ENCODE measurements at places on chromosomes 11 and 22.

GRCh38 chr11:57279116-57279515, 42.1 kb upstream of the APLNR start:
- no peak for DNase-seq

DNA sequence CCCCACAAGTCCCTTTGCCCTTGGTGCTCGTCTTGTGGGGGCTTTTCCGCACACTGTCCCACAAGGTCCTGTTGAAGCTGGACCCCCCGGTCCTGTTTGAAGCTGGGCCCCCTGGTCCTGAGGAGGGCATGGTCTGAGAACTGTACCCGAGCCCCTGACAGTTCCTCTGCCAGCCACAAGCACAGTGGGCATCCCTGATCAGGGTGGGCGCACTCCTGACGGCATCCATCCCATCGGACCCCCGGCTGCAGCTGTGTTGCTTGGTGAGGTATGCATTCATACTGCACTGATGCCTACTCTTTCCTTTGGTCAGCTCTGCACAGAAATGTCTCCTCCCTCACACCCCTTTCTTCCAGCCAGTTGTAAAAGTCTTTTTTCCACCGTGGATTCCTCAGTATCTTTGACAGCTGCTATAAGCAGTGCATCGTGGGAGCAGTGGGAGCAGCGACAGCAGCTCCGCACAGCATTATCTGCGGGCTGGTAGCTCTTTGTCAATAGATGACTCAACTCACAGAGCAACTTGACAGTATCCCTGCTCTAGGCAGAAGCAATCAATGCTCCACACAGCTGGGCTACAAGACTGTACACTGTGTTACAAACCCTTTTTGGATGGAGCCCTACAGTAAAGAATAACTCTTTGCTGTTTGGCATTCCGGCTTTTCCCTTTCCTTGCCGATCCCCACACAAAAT, 1030.8 kb upstream of the CCDC90B start:
- no peak for DNase-seq

DNA sequence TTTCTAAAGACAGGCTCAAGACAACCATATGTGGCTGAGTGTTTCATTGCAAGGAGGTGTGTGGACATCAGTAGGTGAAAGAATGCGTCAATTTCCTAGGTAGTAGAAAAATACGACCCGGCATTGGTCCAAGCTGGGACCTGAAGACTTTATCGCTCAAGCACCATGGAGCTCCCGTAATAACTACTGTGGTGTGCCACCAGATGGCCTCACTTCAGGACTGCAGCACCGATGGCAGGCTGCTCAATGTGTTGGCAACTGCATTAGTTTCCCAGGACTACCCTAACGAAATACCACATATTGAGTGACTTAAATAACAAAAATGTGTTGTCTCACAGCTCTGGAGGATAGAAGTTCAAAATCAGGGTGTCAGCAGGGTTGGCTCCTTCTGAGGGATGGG, 72.4 kb upstream of the FAT3 start:
- no peak for DNase-seq

DNA sequence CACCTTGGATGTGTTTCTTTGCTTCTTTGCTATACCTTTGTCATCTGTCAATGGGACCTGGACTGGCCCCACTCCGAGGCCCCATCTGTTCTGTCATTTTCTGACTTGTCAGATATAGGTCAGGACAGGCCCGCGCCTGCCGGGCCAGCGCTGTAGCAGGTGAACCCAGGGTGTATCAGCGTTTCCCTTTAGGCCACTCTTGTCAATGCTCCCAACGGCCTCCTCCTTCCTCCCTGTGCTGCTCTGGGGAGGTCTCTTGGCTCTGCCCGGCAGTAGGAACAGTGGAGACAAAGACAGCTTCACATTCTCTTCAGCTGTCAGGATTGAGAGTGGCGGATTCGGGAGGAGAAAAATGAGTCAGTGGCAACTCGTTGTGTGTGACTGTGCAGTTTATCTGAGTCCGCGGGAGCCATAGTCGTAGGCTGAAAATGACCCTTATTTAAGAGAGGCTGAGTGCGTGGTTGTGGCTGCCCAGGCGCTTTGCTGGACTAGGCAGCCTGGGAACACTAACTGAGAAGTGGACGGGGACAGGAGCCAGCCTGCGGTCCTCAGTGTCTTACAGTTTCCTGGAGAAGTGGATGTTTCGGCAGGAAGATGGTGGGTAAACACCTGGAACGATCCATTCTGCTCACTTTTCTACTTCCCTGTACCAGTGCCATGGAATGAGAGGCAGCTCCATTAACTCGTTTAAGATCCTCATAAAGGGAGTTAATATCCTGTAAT, 102.3 kb downstream of the PRR5L start:
- no peak for DNase-seq

DNA sequence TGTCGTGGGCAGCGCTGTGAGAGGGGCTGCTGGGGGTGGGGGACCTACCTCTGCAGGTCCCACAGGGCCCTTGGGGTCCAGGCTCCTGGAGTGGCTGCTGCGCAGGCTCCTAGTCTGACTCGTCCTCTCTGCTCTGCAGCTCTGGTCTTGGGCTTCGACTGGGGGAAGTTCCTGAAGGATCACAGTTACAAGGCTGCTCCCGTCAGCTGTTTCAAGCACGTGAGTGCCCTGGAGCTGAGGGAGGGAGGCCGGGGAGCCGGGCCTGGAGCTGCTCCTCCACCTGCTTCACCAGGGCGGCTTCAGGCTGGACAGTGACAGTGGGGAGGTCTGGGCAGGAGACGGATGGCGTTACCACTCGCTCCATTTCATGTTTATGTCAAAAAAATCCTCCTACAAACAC, 11.9 kb downstream of the L3MBTL2 start:
- no peak for DNase-seq

DNA sequence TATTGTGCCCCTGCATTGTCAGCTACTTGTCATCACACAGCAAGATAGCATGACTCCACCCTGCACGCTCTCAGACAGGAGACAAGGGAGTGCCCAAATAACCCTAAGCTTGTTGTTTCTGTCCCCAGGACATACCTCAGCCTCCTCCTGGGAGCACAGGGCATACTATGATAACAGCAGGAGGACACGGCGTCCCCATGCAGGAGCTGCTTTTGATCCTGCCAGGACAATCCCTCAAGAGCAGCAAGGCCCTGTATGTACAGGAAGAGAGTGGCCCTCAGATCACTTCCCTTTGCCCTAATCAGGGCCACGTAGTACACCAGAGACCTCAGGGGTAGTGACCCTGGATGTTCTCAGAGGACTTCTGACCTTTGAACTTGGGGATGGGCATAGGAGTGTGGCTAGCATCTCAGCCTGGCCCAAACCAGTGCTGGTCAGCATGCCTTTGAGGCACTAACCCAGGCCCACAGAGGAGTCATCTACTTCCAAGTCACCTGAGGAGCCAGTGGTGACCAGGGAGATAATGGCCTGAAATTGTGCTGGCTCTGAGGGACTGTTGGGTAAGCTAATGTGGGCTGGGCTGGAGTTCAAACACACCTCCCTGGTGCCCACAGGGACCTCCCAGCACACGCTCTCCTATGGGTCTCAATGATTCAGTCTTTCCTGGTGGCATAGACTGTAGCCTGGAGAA, 9.2 kb downstream of the APOA4 start:
- no peak for DNase-seq

GRCh38 chr11:58003036-58003435, 20.6 kb upstream of the OR9Q1 start:
- DNase-seq = no peak

DNA sequence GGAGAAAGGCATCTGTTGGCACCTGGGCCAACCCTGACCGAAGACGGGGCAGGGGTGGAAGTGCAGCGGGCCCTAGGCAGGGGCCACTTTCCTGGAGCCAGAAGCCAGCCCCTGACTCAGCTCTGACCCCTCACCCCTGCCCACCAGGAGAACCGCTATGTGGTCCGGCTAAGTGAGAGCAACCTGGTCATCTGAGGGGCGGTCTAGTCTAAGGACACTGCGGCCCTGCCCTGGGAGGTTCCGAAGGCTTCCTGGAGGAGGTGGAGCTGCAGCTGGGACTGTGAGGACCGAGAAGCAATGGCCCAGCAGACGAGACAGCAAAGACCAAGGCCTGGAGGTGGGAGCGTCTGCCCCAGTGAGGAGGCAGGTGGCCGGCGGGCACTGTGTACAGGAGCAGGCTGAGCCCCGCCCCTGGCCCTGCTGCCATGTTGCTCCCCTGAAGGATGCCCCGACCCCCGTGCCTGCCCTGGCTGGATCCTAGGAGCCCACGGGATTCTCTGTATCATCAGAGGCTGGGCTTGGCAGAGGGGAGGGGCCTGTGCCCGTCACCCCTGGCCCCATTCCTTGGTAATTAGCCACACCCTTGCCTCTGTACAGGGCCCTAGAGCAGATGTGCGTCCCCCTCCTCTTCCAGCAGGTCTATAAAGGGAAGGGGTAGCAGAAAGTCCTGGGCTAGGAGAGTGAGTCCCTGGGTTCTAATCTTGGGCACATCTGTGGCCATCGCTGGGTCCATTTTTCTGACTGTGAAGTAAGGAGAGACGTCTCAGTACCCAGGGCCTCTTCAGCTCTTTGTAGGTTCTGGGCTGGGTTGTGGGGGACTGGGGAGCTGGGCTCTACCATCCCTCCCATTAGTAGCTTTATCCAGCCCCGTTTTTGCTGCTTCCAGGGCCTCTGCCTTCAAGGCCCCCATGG, 19.4 kb downstream of the RELT start:
- DNase-seq = no peak

DNA sequence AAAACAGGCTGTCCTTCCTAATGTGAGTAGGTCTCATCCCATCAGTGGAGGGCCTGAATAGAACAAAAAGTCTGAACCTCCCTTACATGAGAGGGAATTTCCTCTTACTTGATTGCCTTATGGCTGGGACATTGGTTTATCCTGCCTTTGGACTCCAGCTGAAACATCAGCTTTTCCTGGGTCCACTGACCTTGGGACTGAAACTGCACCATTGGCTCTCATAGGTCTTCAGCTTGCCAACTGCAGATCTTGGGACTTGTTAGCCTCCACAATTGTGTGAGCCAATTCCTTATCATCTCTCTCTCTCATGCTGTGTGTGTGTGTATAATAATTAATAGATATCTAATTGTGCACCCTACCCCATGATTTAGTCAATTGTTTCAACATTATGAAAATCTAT, 375.3 kb upstream of the DDI1 start:
- no peak for DNase-seq

- DNase-seq = no peak
These were observed 20.6 kb upstream of the EIF3M start for GRCh38 chr11:32562839-32563599.

DNA sequence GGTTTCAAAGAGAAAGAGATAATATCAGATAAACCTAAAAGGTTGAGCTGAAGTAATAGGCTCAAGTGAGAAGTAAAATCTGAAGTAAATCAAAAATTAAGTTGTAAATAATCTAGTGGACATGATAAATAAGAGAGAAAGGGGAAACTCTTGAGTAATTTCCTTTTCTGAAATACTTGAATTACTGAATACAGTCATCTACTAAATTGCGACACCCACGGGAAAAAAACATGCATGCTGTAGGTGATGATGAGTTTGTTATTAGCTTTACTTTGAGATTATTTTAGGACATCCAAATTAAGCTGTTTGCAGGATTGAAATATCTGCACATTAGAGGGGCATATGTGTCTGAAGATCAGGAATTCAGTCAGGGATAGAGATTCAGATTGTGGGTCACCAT, 50.0 kb upstream of the CARD18 start:
- DNase-seq = no peak

DNA sequence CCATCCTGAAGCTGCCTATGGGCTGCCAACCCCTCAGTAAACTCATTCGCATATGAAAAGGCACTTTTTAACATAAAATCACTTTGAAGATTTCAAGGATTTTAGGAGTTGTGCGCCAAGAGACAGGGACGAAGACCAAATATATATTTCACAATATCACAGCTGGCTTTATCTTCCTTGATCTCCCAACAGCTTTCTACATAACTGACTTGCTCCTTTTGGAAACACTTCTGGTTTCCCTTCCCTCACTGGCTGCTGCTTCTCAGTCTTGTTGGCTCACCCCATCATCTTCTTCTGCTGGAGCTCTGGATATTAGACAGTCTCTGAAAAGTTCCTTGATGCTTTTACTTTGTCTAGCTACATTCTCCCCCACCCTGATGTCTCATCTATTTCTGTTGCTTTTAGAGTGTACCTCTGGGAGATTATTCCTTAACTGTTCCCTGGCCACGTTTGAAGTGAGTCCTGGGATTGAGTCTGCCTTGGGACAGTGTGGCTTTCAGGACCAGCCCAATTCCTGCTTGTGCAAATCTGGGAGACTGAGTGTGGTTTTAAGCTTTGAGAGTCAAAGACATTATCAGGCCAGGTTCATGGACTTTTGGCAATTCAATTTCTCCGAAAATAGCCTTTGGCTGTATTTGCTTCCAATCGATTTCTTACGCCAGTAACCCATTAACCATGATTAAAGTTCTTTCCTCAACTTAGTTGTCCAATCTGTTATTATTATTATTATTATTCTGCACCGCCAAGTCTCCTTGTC, 30.9 kb upstream of the NNMT start:
- no peak for DNase-seq

- no peak for DNase-seq
These were observed 161.5 kb upstream of the MTMR2 start for GRCh38 chr11:96085319-96085930.

- no peak for DNase-seq
These were observed 184.3 kb downstream of the C11orf87 start for GRCh38 chr11:109606256-109606655.

- no peak for DNase-seq
These were observed 48.7 kb downstream of the TBC1D22A start for GRCh38 chr22:46810856-46811786.

DNA sequence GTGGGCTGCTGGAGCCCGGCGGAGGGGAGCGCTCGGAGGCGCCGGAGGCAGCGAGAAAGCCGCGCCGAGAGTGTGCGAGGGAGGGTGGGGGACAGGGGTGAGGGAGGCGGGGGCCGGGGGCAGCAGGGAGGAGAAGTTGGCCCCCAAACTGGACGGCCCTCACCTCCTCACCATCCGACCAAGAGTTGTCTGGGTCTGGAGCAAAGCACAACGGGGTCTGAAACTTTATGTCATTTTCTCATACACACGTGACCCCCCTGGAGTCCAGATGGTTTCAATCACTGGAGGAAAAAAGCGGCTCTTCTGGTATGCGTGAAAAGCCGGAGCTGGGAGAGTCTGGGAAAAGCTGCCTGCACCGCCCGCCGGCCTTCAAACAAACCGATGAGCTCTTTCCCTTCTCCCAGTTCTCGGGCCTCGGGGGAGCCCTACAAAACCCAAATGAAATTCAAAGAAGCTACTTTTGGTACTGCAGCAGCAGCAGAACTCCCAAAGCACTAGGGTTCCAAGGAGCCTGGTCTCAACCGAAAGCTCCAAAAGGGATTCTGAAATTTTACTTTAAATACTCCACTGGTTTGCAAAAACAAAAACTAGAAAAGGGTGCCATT, 39.7 kb upstream of the AKIP1 start:
- no peak for DNase-seq

GRCh38 chr11:108167624-108168023, 46.3 kb downstream of the ACAT1 start:
- DNase-seq = no peak

- no peak for DNase-seq
These were observed 50.3 kb downstream of the CHRDL2 start for GRCh38 chr11:74680703-74681531.

GRCh38 chr11:108895579-108896480, 231.0 kb downstream of the DDX10 start:
- DNase-seq = no peak
